ENCODE measurements at places on chromosomes 3 and 15.

- DNase-seq: no peak
These were observed 97.2 kb downstream of the DGKG start for GRCh38 chr3:186264608-186265400.

DNA sequence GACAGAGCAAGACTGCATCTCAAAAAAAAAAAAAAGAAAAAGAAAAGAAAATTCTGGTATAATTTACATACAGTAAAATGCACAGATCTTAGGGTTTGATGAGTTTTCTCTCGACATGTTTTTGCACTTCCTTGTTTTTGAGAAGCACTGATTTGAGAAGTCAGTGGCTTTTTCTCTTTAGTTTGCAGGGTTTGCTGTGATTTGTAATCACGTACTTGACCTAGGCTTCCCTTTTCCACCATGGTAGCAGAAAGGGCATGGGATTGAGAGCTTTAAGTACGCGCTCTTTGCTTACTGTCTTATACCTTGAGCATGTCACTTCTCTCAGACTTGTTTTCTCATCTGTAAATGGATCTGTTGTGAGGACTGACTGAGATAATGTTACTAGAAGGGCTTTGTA lies 4.1 kb downstream of the VHL start:
- no peak for DNase-seq

DNA sequence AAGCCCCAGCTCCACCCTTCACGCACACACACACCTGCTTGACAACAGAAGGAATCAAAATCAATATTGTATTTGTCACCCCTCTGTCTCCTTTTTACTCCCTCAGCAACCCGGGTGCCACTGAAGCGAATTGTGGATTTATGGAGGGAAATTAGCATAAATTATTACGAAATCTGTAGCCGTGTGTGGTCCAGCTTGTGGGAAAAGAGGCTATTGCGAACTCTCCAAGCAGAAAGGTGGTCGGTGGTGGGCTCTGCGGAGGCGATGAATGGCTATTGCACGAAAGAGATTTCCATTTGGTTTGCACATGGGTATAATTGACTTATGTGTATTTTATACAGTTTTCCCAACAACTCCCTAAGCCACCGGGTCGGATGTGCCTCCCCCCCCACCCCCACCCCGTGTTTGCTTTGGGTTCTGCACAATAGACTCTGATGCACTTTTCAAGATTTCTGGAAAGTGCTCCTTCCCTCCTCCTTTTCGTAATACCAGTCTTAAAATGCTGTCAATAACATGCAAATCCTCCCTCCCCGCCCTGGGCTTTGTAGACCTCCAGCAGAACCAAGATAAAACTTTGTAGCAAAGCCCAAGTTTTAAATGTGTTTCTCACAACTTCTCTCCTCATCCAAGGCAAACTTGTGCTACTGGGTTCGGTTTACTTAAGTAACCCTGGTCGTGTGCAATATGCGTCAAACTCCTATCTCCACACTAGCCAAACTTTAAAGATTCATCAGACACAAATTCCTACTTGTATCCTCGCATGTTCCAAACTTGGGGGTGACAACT lies 3.1 kb upstream of the FOXB1 start:
- DNase-seq: no peak

DNA sequence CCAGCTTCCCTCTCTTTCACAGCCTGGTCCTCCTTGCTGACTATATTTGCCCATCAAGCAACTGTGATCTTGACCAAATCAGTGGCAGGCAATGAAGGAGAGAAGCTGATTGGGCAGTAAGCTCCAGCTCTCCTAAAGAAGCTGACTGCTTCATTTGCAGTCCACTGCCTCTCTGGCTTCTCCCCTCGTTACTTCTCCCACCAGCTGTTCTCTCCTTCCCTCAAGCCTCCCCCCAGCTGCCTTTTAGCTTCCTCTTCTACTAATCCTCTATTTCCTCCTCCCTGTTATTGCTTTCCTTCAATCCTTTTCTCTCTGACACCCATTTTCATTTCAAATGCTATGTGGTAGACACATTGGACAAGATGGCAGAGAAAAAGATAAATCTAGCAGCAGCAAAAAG lies 474.7 kb upstream of the UBE2E2 start:
- DNase-seq: no peak

GRCh38 chr15:33448151-33448550 lies 137.4 kb downstream of the RYR3 start:
- no peak for DNase-seq
